ENCODE measurements at places on chromosomes 5 and 9.

DNA sequence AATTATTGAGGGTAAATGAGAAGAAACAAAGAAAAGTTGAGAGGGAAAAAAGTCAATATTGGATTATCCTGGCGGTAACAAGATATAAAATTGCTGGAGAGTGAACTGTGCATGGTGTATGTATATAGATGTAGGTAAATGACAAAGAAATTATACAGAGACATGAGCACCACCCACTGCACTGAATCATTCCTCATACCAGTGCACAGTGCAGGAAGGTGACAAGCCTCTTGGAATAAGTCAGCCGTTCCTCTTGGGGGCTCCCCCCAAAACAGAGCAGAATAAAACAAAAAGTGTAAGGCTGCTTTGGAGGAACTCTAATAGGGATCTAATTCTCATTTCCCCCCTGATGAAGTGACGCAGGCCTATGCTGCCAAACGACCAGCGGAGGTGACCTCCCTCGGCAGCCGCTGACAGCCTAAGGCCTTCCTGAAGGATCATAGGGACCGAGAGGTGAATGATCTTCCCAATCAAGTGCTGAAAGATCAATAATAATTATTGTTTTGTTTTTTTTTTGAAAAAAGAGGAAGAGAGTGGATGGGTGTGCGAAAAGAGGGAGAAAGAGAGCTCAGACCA is 245.0 kb downstream of the PSAT1 start:
- DNase-seq: no peak

- no peak for DNase-seq
Observed at GRCh38 chr5:56637321-56637920, 177.9 kb upstream of the MAP3K1 start.

DNA sequence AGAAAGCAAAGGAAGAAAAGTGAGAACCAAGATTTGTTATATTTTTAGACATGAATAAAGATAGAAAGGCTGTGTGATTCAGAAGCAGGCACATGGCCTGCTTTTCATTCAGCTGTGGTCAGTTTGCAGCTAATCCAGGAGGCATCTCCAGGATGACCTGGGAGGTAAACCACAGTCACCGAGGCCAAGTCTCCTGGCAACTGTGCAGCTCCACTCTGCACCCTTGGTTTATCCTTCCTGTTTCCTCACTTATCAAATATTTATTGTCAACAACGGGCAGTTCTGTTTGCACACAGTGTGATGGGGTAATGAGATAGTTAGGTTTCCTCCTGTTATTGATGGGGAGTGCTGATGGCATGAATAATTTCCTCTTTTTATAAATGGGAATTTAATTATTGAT is 243.0 kb downstream of the PSAT1 start:
- DNase-seq: no peak

- peak; percentile 83 for DNase-seq
Observed at GRCh38 chr9:89602978-89603766, 1.6 kb upstream of the GADD45G start.

GRCh38 chr9:121242959-121243346 is 25.0 kb upstream of the GSN start:
- no peak for DNase-seq

DNA sequence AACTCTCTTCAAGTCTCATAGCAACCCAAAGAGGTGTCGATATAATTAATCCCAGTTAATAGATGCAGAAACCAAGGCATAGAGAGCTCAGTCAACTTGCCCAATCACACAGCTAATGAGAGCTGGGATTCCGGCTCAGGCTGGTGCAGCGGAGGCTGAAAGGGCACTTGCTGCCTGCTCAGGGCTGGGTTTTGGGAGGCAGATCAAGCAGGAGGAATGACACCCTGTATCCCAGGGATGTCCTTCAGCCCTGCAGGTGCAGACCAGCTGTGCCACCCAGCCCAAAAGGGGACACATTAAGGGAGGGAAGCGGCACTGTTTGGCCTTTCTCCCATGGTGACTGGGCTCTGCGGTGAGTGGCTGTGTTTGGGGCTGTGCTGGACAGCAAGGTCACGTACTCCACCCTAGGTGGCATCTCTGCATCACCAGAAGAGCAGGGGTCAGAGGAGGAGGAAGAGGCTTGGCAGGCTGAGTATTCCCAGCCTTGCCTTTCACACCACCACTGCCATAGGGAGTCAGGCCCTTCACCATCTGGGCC is 124.1 kb downstream of the MVB12B start:
- DNase-seq: no peak

- DNase-seq: no peak
Observed at GRCh38 chr9:4690144-4690543, 10.8 kb downstream of the CDC37L1 start.

GRCh38 chr5:15518786-15519185 is 18.8 kb downstream of the FBXL7 start:
- no peak for DNase-seq

DNA sequence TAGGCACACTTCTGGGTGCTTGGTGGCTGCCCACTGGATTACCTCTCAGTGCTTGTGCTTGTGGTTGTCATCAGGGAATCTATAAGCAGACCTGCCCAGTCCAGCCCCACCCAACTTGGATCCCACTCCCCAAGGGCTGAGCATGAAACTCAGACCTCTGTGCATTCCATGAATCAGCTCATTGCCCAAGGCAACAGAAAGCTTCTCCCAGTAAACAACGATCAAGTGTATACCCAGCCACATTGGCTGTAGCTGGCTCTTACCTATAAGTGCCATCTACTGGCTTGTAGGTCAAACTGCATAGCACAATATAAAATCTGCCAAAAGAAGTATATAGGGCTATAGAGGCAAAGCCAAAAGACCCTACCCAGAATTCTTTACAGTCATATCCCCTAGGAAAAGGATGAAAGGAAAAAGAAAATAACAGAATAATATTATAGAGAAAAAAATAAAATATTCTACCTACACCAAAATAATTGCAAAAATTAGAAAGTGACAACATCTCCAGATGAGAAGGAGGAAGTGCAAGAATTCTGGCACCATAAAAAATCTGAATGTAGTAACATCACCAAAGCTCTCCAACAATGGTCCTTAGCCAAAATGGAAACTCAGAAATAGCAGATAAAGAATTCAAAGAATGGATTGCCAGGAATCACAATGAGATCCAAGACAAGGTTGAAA is 321.0 kb upstream of the TRPC7 start:
- peak; percentile 0 for DNase-seq

DNA sequence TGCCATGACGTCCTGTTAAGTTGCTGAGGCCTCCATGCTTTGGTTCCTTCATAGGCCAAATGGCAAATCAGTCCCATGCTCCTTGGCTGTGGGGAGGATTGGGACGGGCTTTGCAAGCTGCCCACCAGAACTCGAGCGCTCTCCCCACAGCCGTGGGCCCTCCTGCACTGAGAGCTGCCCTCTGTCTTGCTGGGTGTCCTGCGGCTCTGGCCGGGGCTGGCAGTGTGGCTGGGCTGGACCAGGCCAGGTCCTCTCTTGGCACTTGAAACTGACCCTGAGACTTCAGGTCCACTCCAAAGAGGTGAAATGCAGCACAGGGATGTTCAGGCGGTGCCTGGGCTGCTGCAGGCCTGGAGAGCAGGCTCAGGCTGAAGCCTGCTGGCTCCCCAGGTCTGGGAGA is 7.0 kb downstream of the MYMK start:
- no peak for DNase-seq

GRCh38 chr9:101352892-101353463 is 31.8 kb downstream of the BAAT start:
- no peak for DNase-seq

- no peak for DNase-seq
Observed at GRCh38 chr9:16030528-16031185, 477.8 kb downstream of the CCDC171 start.

GRCh38 chr9:111525056-111525977 is at the start of gene ZNF483:
Gene ZNF483 (plus strand): TSS chr9:111525179. CDS start chr9:111527396, 2,217 bp downstream.
- peak; percentile 75 for DNase-seq

DNA sequence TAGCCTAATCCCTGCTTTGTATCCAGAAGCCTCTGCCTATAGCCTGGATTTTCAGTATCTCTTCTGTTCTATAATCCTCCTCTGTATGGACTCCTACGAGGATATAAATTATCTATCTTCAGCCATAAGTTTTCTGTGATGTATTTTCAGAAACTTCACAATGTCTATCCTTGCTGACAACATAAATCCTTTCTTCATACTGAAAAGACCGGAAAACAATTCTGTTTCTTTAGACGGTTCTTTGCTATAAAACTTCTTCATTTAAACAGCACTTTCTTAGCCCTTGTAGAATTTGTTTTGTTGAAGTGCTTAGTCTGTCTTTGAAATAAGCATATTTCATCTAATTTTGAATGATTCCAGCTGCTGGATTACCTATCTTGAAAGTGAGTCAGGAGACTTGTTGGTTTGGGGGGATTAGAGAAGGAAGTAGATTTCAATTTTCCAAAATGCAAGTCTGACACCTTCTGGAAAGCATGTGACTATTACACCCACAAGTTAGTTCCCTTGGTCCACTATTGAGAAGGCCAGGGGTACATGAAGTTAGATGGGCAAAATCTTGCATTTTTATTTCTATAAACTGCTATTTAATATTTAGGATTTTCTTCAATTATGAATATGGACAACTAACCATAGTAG is 96.3 kb upstream of the RANBP3L start:
- DNase-seq: no peak

GRCh38 chr9:27818348-27818747 is 245.1 kb upstream of the C9orf72 start:
- no peak for DNase-seq

GRCh38 chr9:68719847-68720246 is 14.8 kb downstream of the PIP5K1B start:
- no peak for DNase-seq

DNA sequence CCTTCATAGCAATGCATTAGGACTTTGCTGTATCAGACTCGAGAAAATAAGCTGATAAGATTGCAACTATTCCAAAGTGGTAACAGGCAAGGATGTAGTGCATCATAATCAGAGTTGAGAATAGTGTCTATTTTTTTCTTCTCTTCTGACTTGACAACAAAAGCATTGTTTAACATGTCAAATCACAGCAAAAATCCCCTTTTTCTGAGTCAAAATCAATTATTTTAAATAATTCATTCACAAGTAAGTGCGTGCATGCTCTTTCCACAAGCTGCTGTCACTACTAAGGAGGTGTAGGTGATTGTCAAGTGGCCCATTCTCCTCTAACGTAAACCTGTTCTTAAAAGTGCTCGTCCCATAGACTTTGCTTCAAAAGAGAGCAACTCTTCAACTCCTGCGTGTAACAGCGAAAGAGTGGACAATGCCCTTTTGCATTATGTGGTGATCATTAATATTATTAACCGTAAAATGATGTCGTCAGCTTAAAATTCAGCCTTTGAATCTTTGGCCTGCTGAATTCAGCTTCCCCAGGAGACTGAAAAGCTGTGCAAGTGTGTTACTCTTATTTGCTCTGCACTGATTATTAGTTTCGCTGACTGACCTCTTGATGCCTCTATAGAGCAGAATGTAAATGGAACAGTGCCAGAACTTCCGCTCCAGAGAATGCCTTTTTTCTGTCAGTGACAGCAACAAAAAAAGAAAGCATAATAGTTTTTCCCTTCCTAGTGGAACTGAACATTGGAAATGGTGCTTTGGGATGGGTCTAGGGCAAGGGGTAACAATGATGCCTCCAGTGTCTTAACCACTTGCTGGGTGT is 680.8 kb upstream of the SEMA6A start:
- no peak for DNase-seq

GRCh38 chr9:136728080-136728547 is 14.6 kb downstream of the LCN10 start:
- peak; percentile 88 for DNase-seq

- DNase-seq: no peak
Observed at GRCh38 chr5:66653325-66653724, 57.1 kb downstream of the MAST4 start.

GRCh38 chr5:84725946-84726570 is 341.4 kb upstream of the EDIL3 start:
- DNase-seq: no peak

DNA sequence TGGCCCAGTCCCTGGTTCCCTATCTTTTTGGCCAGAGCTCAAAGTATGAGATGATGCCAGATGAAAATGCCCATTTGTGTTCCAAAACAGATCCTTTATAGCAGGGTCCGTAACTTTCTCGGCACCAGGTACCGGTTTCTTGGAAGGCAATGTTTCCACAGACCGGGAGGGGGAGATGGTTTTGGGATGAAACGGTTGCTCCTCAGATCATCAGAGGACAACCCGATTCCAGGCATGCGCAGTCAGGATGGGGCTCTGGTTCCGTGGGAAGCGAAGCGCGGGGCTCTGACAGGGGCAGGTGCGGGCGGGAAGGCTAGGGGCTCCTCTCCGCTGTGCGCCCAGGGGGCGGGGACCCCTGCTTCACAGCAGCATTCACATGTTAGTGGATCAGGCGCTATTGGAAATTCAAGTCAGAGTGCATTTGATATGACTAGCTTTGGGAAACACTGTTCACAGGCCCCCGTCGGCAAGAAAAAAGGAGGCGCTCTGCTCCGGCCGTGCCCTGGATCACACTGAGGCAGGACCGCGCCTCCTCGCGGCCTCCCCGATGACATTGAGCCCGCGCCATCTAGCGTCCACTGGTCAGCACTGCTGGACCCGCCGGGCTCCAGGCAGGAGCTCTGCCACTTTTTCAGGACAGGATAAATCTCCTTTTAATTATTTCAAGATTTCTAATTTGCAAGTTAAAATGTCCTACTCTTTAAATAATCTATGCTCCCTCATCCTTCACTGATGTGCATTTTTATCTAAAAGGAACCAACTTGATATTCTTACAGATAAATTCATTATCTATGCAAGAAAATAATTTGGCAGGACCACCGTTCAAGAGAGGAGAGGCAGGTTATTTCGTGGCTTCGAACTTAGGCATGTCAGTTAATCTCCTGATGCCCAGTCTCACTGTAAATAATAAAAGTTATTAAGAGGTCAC is 190.0 kb downstream of the FANCC start:
- DNase-seq: peak; percentile 54

DNA sequence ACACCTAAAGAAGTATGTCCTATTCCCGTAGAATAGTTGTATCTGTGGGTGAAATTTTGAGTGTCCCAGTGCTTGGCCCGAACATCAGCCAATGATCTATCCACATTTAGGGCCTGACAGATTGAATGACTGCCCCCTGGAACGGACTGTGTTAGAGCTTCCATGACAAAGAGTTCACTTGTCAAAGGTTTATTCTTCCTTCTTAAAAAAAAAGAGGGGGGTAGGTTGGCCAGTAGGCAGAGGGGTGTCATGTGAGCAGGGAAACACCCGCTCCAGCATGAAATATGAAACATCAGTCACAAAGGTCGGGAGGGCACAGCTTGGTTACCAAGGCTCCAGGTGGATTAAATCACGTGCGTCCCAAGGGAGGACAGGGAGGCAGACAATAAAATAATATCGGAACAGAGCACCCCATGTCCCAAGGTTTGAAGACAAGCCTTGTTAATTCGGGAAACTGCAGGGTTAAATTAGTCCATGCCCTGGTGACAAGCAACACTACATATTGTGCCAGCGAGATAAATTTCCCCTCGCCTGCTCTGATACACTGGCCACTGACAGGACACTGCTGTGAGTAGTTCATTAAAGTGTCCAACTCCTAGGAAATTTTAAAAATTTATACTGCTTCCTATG is 401.2 kb downstream of the IRX1 start:
- no peak for DNase-seq

GRCh38 chr9:72753266-72753893 is 199.5 kb downstream of the ALDH1A1 start:
- no peak for DNase-seq

GRCh38 chr9:121963528-121963995 is 129.5 kb downstream of the TTLL11 start:
- no peak for DNase-seq

All from CD4-positive, alpha-beta T cell treated with Interferon alpha-2 for 1 hour (primary cell).